ENCODE measurements at places on chromosomes 1 and 21.

GRCh38 chr1:191674626-191675179 is 483.6 kb upstream of the RGS18 start:
- DNase-seq: no peak

- no peak for DNase-seq
Measured at GRCh38 chr1:10814976-10815857, 18.8 kb upstream of the CASZ1 start.

GRCh38 chr1:170836141-170836540 is 99.2 kb upstream of the MROH9 start:
- DNase-seq: no peak

GRCh38 chr1:156241926-156242325 is at the start of gene BGLAP:
BGLAP (plus strand) TSS chr1:156242184; CDS start chr1:156242232, 48 bp downstream.
- no peak for DNase-seq

- no peak for DNase-seq
Measured at GRCh38 chr1:38088366-38088765, 41.8 kb upstream of the POU3F1 start.

DNA sequence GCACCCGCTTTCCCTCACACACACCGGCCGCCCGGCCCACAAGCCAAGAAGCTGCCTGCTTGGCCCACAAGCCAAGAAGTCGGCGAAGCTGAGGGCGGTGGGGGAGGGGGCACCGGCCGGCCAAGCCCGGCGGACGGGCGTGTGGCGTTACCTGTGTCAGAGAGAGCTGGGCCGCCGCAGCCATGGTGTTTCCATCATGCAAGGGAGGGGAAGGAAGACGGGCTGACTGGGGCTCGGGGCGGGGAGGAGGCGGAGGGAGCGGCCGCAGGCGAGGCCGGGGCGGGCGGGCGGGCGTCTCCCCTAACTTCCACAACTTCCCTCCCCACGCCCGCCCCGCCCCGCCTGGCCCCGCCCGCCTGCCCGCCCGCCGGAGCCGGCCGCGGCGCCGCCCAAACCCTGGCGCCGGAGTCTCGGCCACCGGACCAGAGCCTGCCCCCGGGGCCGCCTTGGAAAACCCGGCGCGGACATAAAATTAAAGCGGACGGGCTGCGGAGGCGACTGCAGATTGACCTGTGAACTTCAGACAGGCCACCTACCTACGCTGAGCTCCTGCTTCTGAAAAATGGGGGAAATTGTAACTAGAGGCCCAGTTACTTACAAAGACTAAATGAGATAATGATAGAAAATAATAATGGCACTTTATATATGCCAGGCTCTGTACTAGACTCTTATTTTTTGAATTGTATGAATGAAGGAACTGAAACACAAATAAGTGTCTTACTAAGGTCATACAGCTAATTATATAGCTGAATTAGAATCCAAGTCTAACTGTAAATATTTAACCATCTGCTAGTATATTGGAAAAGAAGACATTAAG is at the start of gene EPS15:
Gene EPS15 (minus strand): TSS at position 219 of the 817 bp plus-strand sequence. CDS start 35 bp downstream, at position 184.
- peak; percentile 89 for DNase-seq

DNA sequence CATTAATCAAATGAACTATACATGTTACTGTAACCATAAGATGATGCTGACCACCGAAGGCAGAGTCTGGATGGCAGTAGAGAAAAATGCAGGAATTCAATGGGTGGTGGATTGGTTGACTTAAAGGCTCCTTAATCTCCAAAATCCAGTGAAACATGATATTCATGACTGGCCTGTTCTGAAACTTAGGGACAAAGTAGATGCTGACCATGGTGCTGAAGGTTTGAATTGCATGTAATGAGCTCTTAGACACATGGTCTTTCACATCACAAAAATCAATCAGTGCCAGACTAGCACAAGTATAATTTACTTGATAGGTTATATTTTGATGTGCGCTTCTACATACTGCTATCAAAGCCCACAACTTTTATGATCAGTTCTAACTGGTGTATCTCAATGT is 30.9 kb upstream of the NTMT2 start:
- DNase-seq: no peak

- no peak for DNase-seq
Measured at GRCh38 chr1:202281316-202282024, 60.3 kb downstream of the UBE2T start.

GRCh38 chr1:151849126-151849525 is 4.4 kb downstream of the THEM5 start:
- no peak for DNase-seq

DNA sequence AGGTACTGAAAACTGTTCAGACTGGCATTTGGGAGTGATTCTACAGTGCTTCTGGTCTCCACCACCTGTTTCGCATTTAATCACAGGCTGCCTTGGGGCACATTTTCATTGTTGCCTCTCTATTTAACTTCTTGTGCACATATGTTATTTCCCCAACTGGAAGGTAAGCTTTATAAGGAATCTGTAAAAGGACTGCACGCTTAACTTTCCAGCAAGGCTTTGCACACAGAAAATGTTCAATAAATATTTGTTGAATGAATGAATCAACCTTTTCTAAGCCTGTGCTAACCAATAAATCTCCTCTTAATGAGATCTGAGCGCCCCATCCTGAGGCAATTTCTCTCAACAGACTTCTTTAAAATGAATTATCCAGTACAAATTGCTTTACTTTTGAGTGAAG is 84.3 kb upstream of the ARHGAP29 start:
- no peak for DNase-seq

DNA sequence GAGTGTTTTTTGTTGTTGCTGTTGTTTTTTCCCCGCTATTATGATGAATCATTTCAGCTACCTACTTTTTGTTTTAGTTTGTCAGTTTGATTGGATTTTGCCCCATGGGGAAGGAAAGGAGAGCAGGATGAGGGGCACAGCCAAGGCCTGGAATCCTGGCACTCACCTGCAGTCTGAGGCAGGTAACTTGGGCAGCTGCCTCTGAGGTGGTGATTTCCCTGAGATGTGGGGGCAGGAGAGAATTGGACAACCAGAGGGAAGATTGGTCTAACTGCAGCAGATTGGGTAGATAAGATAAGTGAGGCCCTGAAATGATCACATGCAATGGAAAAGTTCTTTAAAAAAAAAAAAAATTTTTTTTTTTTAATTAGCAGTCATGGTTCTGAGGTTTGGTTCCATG is 1.5 kb upstream of the LAX1 start:
- no peak for DNase-seq

DNA sequence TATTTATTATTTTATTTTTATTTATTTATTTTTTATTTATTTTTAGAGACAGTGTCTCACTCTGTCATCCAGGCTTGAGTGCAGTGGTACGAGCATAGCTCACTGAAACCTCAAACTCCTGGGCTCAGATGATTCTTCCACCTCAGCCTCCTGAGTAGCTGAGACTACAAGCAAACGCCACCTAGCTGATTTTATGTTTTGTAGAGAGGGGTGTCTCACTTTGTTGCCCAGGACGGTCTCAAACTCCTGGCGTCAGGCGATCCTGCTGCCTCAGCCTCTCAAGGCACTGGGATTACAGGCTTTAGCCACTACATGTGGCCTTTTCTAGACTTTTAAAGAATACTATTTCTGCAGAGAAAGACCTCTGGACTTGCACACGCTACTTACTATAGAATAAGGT is 61.3 kb upstream of the C1orf53 start:
- DNase-seq: no peak

- no peak for DNase-seq
Measured at GRCh38 chr1:59768792-59769735, 45.7 kb upstream of the HOOK1 start.

DNA sequence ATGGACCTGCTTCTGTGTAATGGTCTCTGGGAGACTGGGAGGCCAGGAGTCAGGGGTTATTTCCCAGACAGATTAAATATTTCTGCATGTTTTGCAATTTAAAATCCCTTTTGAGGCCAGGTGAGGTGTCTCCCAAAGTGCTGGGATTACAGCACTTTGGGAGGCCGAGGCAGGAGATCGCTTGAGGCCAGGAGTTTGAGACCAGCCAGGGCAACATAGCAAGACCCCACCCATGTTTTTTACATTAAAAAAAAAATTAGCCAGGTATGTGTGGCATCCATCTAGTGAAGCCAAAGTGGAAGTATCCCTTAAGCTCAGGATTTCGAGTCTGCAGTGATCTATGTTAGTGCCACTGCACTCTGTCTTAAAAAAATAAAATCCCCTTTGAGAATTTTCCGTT is 34.1 kb downstream of the ECHDC2 start:
- no peak for DNase-seq

GRCh38 chr1:107264561-107264960 is 123.7 kb downstream of the NTNG1 start:
- no peak for DNase-seq
